ENCODE measurements at places on chromosomes 4 and X.

- no peak for DNase-seq
These were observed 3.7 kb upstream of the FGFBP1 start for GRCh38 chr4:15942283-15942682.

GRCh38 chr4:126215759-126216158, 901.0 kb downstream of the FAT4 start:
- no peak for DNase-seq

DNA sequence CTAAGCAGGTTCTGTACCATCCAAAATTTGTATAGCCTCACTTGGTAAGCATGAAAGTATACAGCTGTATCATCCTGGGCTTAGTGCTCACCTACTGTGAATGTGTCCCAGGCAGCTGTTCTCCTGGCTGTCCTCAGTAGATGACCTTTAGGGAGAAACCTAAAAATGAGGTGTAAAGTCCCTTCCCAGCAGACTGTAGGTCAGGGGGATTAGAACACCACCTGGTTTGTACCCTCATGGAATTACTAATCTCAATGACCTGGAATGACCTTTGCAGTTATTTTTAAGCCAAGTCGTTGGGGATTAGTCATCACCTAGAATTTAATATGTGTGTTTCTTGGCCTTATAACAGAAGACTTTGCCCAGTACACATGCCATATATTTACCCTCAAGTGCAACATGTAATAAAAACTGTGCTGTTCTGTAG, 39.1 kb upstream of the MBTPS2 start:
- DNase-seq: no peak

DNA sequence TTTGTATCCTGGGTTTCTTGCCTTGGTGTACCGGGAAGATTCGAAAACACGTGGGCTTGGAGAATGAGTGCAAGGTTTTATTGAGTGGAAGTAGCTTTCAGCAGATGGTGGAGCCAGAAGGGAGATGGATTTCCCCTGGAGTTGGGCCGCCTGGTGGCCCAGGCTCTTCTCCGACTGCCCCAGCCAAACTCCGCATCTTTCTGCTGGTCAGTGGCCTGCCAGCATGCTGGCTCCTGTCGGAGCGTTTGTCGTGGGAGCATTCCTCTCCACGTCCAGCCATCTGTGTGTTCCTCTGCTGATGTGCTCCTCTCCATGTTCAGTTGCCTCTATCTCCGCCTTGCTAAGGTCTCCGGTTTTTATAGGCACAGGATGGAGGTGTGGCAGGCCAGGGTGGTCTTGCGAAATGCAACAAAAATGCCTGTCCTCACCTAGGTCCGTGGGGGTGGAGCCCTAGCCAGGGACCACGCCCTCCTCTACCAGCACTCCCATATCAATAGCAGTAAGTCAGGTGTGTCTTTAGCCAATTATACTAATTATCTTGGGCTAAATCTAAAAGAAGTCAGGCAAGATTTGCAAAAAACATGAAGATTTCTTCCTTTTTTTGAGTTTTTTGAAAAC, 745.8 kb upstream of the AMOT start:
- no peak for DNase-seq

- no peak for DNase-seq
These were observed at the start of gene ADAMTS3 for GRCh38 chr4:72568959-72569718. Gene ADAMTS3 (minus strand): TSS chr4:72569221. CDS start chr4:72568762, 459 bp downstream.

DNA sequence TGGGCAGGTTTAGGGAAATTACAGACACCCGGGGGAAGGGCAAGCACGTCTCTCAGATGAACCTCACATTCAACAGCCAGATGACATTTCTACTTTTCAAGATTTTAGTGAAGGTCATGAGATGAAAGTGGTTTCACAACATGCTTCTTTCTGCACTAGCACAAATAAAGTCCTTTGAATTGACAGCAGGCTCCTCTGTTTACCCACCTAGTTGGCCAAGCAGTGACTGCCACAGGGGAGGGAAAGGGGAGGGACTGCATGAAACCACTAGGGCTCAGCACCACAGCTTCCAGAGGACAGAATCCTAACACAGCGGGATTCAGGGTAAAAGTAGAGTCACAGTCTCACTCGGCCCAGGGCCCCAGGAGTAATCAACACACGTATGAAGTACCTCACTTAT, 6.2 kb downstream of the RAB40A start:
- no peak for DNase-seq

DNA sequence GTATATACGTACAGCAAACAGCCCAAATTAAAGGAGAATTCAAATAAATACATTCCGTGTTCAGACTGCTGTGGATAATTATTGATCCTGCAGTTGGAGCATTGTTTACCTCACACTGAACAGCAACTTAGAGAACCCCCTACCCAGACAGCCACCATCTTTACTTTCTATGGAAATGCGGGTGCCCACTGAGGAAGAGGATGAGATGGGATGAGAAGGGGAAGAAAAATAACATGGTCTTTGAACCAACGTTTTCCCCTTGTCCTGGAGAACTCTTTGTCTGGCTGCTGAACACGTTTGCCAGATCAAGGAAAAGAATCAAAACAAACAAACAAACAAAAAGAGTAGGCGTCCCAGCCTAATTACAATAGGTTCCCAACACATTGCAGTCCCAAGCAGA, 1.5 kb downstream of the TSPAN5 start:
- no peak for DNase-seq

DNA sequence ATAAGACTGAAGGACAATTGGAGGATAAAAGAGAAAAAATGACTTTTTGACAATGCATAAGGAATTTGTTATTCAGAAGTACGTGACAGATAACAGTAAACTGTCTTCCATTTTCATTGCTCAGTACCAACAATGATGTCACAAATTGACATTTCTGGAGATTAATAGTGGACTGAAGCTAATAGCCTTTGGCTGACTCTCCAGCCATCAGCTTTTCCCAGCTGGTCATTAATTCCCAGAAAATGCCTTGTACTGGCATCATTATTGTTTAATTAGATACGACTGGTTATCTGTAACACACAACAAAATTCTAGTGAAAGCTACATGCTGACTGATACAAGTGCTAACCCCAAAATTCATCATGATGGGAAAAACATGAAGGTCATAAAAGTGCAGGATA, 147.9 kb upstream of the FGF13 start:
- DNase-seq: no peak

DNA sequence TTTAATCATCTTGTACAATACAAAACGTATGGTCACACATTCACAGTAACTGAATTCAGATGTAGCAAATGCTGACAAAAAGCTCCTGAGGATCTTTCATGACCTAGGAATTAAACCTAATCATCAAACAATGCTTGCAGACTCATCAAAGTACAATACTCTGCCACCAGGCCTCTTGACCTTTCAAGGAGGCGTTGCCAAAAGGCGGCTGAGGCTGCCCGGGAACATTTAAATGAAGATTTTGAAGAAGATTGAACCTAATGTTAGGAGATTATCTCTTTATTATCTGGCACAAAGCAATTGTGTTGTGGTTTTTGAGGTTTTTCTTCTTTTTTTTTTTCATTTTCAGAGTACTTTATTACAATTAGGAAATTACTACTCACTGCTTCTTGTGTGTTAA, 340.5 kb downstream of the GALNTL6 start:
- no peak for DNase-seq

- no peak for DNase-seq
These were observed 43.3 kb upstream of the PRDM8 start for GRCh38 chr4:80153874-80154544.

DNA sequence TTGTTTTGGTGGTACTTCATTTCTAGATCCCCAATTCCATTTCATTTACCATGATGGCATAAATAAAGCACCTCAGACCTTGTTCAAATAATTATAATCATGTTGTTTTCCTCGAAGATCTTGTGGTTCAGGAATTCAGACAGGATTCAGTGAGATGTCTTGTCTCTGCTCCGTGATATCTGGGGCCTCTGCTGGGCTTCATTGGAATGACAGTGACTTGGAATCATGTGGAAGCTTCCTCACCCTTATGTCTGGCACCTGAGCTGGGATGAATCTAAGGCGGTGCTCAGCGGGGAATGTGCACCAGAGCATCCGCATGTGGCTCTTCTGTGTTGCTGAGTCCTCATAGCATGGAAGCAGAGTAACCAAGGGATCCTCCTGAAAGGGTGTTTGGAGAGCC, 132.2 kb downstream of the VEGFC start:
- DNase-seq: no peak

- DNase-seq: no peak
These were observed 113.8 kb upstream of the FAM9B start for GRCh38 chrX:9147726-9148125.

DNA sequence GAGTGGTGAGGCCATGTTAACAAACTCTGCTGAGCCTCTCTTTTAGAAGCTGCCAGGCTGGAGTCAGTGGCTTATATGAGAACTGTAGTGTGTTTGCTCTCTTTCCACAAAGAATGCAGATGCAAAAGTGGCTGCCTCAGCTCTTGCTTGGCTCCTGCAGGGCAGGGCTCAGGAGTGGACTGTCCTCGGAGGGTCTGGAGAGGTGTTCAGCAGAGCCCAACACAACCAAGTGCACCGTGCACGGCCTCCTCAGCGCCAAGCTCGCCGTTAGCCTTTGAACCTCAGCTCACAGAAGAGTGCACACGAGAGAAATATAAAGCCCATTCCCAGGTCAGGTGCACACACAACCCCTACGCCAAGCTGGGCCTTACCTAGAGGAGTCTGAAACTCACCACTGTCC, 82.8 kb downstream of the C4orf51 start:
- DNase-seq: no peak

GRCh38 chr4:121306931-121307330, 73.9 kb downstream of the QRFPR start:
- DNase-seq: no peak

All from C1 segment of cervical spinal cord (tissue), 14 donors.